ENCODE measurements at places on chromosomes 7 and 10.

GRCh38 chr10:42488416-42488815, 150.0 kb downstream of the ZNF33B start:
- no peak for DNase-seq

DNA sequence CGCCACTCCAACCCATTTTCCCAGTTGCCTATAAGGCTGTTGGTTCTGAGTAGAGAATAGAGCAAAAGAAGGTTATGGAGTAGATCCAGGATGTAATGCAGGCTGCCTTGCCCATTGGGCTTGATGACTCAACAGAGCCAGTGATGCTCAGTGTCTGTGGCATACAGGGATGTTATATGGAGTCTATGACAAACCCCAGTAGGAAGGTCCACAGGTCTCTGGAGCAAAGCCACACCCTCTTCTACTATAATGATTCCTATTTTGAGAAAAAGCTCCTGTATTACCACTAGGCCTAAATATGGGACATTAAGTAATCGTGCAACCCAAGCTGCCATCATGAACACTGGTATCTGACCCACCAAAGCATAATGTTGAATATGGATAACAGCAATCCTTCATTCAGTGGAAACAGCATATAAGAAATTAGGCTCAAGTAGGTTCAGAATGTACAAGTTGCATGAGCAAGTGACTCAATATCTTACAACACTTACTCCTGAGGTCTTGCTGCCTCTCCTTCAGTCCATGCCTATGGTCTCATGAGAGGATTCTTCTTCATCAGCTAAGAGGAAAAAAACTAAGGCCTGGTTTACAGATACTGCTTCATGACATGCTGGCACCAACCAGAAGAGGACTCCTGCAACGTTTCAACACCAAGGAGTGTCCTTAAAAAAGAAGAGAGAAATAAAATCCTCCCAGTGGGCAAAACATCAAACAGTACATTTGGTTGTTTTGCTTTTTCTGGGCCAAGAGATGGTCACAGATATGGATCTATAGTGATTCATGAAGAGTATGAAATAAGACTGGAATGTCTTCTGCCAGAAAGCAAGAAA, 14.8 kb upstream of the FHIP2A start:
- DNase-seq, result no peak

DNA sequence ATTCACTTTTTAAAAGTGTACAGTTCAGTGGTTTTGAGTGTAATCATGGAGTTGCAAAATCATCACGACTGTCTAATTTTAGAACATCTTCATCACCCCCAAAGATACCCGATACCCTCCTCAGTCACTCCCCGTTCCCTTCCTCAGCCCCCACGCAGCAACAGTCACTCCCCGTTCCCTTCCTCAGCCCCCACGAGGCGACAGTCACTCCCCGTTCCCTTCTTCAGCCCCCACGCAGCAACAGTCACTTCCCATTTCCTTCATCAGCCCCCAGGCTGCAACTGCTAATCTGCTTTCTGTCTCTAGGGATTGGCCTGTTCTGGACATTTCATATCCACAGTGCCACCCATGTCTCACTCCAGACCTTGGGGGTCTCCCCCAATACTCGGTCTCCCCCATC, 161.6 kb upstream of the PPP2R2D start:
- DNase-seq, result no peak

- no peak for DNase-seq
These were observed 18.3 kb downstream of the C7orf25 start for GRCh38 chr7:42893346-42894240.

DNA sequence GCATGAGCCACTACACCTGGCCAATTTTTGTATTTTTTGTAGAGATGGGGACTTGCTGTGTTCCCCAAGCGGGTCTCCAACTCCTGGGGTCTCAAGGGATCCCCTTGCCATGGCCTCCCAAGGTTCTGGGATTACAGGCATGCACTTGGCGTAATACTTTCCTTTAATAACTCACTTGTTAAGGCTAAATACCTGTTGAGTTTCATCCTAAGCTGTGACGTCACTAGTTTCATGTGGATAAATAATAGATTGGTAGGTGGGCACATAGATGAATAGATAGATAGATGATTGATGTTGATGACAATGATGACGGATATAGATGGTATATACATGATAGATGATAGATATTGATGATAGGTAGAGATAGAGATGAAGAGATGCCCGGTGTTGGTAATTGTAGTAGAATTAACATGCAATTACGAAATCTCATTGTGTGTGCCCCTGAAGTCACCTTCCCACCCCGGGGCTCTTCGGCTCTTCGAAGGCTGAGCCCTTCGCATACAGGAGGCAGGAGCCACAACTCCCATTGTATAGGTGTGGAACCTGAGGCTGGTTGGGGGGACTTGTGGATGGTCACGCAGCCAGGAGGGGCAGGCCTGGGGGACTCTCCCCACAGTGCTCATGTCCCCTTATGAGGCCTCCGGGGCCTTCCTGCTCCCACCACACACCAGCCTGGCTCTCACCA, 2.6 kb downstream of the GRIFIN start:
- no peak for DNase-seq

DNA sequence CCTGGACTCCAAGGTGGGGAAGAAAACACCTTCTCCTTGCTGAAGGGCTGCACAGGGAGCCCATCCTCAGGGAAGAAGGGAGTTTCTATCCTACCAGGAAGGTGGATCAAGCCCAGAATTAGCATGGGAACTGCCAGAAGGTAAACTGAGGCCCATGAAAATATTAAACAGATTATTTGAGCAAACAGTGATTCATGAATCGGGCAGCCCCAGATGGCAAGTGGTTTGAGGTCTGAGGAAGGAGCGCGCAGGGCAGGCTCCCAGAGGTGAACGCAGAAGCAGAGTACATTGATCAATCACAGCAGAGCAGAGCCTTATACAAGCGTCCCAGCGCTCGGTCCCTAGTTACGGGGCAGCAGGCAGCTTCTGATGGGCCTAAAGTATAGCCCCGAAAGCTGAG, 35.8 kb upstream of the PROSER2 start:
- DNase-seq, result no peak

DNA sequence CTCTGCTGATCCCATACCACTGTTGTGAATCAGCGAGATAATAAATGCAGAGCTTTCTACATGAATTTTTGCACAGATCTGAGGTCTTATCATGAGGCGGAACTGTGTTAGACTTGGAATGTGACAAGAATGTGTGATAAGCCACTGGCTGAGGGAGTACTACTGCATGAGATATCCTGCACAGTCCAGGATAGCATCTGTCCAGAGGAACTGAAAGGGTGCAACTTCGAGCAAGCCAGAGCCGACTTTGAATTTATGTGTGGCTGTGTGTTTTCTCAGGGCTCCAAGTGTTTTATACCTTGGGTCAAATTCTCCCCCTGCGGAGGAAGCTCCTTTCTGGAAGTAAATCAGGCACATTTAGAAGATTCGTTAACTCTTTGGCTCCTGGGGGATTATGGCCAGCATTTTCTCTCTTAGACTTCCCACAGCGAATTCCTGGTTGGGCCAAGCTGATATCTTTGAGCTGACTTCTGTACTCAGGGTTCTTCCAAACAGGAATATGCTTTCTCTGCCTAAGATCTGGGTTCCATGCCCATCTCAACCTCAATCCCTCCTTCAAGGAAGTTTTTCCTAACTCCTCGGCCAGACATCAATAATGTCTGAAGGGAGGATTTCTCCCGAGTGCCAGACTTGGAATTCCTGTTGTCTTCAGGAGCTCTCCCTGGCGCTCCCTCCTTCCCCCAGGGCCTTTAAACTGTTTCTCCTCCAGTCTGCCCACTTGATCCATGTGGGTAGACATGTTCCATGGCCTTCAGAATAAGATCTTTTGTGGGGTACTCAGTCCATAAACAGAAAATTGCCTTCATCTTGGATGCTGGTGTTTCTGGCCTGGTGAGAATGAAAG, 2.5 kb upstream of the MEST start:
- no peak for DNase-seq

DNA sequence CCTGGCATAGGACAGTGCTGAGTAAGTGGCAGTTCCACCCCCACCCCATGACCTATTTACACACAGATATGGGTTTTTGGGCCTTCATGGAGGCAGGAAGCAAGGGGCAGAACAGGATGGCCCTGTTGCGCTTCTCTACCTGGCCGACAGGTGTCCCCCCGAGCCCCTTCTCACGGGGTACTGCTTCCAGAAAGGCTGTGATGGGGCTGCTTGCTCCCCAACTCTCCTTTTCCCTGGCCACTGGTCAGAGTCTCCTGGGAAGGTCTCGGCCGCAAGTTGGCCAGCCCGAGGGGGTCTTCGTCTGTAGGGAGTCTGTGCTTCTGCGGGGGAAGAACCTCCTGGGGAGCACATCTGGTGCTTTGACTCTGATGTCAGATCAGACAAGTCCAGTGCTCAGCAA, 139.8 kb upstream of the TNS3 start:
- DNase-seq, result no peak

DNA sequence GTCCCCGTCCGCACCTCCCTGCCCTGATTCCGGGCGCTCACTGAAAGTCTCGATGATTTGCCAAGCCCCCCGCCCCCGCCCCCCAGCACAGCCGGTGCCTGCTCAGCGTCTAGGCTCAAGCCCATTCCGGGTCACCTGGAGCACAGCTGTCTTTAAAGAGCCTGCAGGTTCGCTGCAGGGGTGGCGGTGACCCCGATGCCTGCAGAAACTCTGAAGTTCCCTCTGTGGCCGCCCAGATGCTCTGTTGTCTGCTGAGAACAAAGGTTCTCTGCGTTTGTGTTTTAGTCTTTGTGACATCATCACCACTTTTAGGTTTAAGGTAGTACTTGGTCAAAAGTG, 780 bp downstream of the VENTX start:
- no peak for DNase-seq

GRCh38 chr7:35015346-35015859, 21.9 kb downstream of the DPY19L1 start:
- no peak for DNase-seq

DNA sequence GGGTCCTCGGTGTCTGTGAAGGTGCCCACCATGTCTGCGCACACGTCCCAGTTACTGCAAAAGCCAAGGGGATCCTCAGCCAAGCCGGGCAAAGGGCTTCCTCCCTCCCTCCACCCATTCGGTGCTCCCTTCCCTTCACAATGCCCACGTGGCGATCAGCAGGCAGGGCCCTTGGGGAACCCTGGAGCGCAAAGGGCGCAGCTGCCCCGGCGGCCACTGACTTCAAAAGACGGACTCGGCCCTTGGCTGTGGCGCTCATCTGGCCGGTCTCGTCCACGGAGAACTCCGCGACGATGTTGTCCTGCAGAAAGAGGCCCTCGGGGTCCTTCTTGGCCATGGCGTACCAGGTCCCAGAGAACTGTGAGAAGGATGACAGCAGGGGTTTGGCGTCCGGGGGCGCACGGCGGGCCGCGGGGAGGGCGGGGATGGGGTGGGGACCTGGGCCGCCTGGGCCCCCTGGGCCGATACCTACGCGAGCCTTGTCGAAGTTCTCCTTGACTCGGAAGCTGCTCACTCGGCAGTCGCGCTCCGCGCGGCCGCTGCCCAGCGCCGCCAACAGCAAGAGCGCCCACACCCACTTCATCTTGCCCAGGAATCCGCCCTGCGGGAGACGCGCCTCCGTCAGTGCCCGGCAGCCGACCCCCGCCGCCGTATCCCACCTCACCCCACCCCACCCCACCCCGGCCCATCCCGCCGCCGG, 439 bp downstream of the RBP4 start:
- no peak for DNase-seq
